Natural killer cell (primary cell): ENCODE measurements at places on chromosomes 2 and 18. TPM values are rescaled to one million over a fixed set of nuclear protein-coding genes. Genes with fewer than 3 reads are reported as not detected.
A peak's percentile ranks its signal among the peaks of the same experiment; 100 is the strongest.

Gene RAB10
- 35.8 TPM for total RNA-seq

GRCh38 chr18:63316612-63317555 is 2.7 kb downstream of the BCL2 start:
- DNase-seq: peak; percentile 32

DNA sequence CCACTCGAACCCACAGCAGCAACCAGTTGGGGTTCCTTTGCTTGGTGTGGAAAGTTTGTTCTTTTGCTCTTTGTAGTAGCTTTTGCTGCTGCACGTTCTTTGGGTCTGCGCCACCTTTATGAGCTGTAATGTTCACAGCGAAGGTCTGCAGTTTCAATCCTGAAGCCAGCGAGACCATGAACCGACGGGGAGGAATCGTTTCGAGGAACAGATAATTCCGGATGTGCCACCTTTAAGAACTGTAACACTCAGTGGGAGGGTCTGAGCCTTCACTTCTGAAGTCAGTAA is 14.3 kb downstream of the GPR17 start:
- DNase-seq: no peak

Gene CRYBA2
- total RNA-seq: not detected

DNA sequence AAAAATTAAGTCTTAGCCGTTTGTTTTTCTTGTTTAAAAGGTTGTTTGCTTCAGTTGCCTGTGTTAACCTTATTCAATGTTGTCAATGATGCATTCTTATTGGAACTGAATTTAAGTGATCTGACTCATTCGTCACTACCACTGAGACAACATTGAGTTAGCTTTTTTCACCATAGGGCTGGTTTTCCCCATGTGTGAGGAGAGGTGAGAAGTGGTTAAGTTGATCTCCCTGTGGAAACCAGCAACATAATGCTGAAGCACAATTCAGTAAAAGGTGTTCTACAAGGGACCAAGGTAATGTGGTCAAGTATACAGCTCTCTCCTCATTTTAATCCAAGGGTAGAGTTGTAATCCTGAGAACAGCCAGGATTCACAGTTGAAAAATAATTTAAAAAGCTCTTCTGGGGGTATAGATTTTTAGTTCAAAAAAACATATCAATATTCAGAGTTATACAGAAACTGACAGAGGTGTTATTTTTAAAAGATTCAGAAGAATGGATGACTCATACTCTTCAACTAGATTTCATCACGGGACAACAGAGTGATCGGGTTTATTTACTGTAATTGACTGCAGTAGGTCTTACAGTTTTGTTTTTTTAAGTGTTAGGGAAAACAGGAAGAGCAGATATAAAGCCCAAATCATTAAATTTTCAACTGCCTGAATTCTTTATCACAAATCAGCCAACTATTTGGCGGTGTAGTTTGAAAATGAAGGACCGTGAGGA is 12.6 kb downstream of the NOP58 start:
- DNase-seq: no peak

GRCh38 chr2:3302751-3303582 is 74.7 kb downstream of the EIPR1 start:
- no peak for DNase-seq

GRCh38 chr2:177306550-177306949 is 42.0 kb upstream of the NFE2L2 start:
- no peak for DNase-seq

Gene STARD6
- not detected for total RNA-seq

Gene IMPA2
- 3.6 TPM for total RNA-seq

Gene C18orf54
- total RNA-seq: 3.2 TPM

GRCh38 chr2:161976917-161977316 is 97.1 kb downstream of the DPP4 start:
- DNase-seq: no peak

- no peak for DNase-seq
Observed at GRCh38 chr2:176854878-176855277, 357.7 kb upstream of the HNRNPA3 start.

Gene GALR1
- total RNA-seq: not detected

DNA sequence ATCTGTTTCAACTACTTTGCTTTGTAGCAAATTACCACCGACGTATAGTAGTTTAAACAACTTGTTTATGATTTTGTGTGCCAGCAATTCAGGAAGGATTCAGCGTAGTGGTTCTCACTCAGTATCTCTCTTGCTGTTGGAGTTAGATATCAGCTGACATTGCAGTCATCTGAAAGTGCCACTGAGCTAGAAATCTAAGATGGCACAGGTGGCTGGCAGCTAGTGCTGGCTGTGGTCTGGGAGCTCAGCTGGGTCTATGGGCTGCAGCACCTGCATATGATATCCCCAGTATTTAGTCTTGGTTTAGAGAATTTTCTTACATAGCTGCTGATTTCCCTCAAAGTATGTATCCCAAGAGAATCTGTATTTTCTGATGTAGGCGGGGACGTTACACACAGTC is 235.6 kb downstream of the SCG2 start:
- no peak for DNase-seq

- no peak for DNase-seq
Observed at GRCh38 chr2:195498839-195499490, 158.1 kb upstream of the SLC39A10 start.

DNA sequence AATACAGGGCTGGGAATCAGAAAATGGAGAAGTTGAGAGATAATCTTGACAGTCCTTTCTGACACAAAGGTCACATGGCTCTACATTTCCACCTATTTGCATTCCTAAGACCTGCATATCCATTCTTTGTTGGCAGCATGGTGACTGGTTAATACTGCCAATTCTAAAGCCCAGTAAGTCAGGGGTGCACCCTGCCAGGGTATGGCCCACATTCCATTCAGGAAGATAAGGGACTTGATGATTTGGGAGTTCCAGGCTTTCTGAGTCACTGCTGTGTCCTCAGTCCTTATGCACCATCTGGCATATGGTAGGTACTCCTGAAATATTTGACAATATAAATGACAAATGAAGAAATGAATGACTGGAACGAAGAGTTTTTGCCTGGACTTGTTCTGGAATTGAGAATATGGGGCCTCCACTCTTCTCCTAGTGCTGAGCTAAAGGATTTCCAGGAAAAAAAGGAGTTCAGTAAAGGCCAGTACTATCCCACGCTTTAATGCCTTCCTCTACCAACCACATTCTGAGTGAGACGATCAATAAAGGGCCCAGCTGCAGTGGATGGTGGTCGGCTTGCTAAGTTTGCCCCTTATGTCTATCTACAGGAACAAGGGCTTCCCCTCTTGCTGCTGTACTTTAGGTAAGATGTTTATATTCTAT is 31.7 kb upstream of the EIF2AK3 start:
- no peak for DNase-seq

Gene CACNB4
- 0.56 TPM for total RNA-seq

Gene C2orf78
- total RNA-seq: not detected

Gene PROM2
- total RNA-seq: 1.1 TPM

- peak; percentile 85 for DNase-seq
Observed at GRCh38 chr18:11849841-11850634, 1.2 kb upstream of the CHMP1B start.

DNA sequence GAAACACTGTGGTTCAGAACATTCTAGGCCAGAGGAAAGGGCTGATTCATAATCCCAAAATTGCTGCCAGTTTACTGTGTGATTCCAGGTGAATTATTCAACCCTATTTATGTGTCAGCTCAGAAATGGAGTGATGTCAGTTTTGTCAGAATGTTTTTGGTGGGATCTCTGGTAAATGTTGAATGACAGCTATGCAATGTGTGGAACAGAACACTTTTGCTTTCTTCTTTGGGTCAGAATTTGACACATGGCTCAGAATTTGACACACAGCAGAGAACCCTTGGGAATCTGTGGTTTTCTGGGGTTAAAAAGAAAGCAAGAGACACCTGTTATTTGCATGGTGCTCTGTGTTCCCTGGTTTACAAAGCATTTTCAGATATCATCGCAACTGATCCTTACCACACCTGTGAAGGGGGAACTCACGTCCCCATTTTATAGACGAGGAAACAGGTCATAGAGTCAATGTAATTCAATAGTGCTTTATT is 1.6 kb upstream of the MTA3 start:
- DNase-seq: no peak

Gene TCF23
- not detected for total RNA-seq

GRCh38 chr2:142892715-142893114 is 15.3 kb downstream of the KYNU start:
- no peak for DNase-seq

Gene FABP1
- not detected for total RNA-seq

Gene ELOA2
- total RNA-seq: not detected

DNA sequence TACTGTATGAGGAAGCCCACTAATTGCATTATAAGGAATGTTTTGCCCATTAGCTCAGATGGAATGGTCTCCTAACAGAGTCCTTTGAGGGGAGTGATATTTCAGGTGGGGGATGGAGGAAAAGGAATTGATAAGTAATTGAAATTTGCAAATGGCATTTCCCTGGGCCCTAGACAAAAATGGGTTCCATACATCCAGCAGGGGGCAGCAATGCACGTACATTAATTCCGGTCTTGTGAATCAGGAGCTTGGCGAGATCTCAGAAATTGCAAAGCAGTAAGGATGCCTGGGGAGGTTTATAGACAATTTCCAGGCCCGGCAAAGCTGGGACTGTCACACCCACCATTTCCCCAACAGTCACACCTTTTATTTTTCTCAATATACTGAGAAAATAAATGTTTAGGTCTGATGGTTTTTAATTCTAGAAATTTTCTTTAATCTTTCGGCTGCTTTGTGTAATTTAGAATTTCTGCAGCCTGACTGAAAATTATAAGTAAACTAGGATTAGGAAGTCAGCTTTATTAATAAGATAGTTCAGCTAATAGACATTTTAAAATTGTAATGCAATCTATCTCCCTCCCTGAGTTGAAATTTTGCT is 122.8 kb downstream of the LYPD1 start:
- DNase-seq: no peak

Gene COLEC12
- total RNA-seq: not detected

Gene CD207
- not detected for total RNA-seq

Gene CYP27C1
- total RNA-seq: not detected

DNA sequence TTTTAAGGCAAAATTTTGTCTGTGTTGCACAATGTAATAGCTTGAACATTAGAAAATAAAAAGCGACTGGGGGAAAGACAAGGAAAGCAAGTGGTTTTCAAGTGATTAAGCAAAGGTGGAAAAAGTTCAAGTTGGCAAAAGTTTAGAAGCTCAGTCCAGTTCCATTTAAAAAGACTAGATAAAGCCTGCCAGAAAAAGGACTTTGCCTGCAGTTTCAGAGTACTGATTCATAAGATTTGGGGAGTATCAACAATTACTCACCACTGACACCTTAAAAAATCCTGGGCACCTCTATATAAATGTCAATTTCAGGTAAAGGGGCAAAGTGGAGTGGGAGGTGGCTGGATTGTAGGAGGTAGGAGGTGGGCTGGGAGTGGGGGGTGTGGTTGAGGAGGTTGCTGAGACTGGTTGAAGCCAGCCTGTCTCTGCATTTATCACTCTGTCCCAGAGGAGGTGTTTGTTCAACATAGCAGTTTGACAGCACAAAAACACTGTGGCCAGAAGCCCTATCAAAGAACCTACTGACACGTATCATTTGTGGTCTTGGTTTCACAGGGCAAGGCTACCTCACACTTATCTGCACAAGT is 14.6 kb downstream of the ZEB2 start:
- DNase-seq: peak; percentile 76

Gene KCNJ3
- not detected for total RNA-seq
